ENCODE measurements at places on chromosomes 11 and 22. TPM values are rescaled to one million over a fixed set of nuclear protein-coding genes. Genes with fewer than 3 reads are reported as not detected.

- H3K4me3 ChIP-seq = no peak overlapping the region
- no peak overlapping the region for H3K27ac ChIP-seq
- H3K36me3 ChIP-seq = no peaks in the 10 kb centered on the region
- H3K4me1 ChIP-seq = no peaks in the 10 kb centered on the region
- H3K27me3 ChIP-seq = no peaks in the 10 kb centered on the region
- no peak for DNase-seq
Observed at GRCh38 chr11:115144914-115145313, 359.3 kb downstream of the CADM1 start.

DNA sequence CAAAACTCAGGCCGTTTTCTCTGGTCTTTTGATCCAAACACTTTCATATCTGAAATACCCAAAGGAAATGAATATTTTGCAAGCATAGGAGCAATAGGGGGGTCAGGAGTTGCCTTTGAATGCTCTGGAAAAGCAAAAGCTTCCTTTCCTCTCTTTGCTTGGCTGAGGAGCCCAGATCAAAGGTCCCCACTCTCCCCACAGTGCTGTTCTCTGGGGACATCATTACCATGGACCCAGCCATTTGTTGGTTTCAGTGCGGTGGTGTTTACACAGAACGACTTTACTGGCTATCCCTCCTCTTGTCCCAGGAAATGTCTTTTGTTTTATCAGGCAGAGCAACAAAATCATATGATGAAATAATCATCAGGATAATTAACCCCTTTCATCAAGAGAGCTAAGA is 1089.1 kb downstream of the TBC1D22A start:
- no peak overlapping the region for H3K27ac ChIP-seq
- H3K4me1 ChIP-seq = no peaks in the 10 kb centered on the region
- no peak for DNase-seq
- no peaks in the 10 kb centered on the region for H3K27me3 ChIP-seq

GRCh38 chr11:78109081-78110015 is 29.7 kb upstream of the NDUFC2 start:
- no peak overlapping the region for H3K4me3 ChIP-seq
- H3K4me1 ChIP-seq = peaks cover 6% of the 10 kb centered on the region
- H3K27ac ChIP-seq = no peak overlapping the region
- H3K36me3 ChIP-seq = peaks cover 3% of the 10 kb centered on the region
- no peak for DNase-seq

Gene PRODH
- 1.0 TPM for total RNA-seq

Gene GTPBP1
- 53.4 TPM for total RNA-seq
